ENCODE measurements at places on chromosomes 12 and 14.

GRCh38 chr14:81449114-81449513, 49.0 kb upstream of the STON2 start:
- DNase-seq: no peak

DNA sequence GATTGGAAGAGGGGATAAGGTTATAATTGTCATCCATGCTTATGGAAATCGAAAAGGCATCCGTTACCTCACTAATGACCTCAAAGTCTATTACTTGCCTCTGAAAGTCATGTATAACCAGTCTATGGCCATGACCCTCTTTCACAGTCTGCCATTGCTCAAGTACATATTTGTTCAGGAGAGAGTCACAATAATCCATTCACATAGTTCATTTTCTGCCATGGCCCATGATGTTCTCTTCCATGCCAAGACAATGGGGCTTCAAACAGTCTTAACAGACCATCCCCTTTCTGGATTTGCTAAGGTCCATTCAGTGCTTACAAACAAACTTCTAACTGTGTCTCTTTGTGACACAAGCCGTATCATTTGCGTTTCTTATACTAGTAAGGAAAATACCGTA, 5.4 kb downstream of the GAS2L3 start:
- no peak for DNase-seq

GRCh38 chr12:46367351-46368029, 5.1 kb downstream of the SLC38A2 start:
- no peak for DNase-seq

DNA sequence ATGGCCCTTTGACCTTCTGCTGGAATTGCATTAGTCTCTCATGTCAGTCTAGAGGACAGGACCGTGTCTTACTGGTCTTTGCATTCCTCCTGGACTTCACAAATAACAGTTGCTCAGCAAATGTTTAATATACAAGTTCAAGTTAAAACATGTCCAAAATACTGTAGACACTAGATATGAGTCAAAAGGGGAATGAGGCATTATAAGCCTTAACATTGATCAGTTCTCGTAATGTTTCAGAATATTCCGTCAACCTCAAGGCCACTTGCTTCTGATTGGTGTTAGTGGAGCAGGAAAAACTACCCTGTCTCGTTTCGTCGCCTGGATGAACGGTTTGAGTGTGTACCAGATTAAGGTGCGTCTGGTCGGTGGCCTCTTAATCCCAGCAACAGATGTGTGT, 59.9 kb downstream of the HSP90AA1 start:
- no peak for DNase-seq

GRCh38 chr12:132194556-132194955, 50.3 kb downstream of the NOC4L start:
- no peak for DNase-seq

DNA sequence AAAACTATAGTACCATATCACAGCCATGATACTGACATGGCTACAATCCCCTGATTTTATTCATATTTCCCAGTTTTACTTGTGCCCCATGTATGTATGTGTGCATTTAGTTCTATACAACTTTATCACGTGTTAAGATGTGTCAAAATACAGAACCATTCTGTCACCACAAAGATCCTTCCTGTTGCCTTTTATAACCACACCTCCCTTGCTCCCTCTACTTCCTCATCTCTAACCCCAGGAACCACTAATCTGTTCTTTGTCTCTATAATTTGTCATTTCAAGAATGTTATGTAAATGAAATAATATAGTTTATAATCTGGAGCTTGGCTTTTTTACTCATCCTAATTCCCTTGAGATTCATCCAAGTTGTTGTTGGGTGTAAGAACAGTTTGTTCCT, 358.4 kb downstream of the DPF3 start:
- no peak for DNase-seq

GRCh38 chr14:80304125-80304766, 92.9 kb upstream of the DIO2 start:
- no peak for DNase-seq

- no peak for DNase-seq
These were observed 1217.5 kb downstream of the AACS start for GRCh38 chr12:126282691-126283090.

- DNase-seq: no peak
These were observed 79.5 kb downstream of the EGLN3 start for GRCh38 chr14:33871394-33871793.

DNA sequence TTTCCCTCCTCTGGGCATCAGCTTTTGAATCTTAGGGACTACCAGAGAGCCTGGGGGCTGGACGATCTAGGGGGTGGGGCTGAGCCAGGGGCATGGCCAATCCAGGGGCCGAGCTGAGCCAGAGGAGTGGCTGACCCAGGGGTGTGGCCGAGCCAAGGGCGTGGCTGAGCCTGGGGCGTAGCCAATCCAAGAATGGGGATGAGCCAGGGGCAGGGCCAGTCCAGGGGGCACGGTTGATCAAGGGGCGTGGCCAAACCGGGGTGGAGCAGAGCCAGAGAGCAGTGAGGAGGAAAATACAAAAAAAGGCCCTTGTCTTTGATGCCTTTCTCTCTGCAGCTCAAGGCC, 219.3 kb upstream of the NOS1 start:
- DNase-seq: no peak

Data from NCI-H510A treated with DMSO at 0.1 percent for 48 hours (cell line).